ENCODE measurements at places on chromosomes 3 and 15.

GRCh38 chr3:139291276-139292051 lies 52.4 kb upstream of the MRPS22 start:
- DNase-seq: no peak

- no peak for DNase-seq
These were observed 2.2 kb downstream of the CHRNB4 start for GRCh38 chr15:78638658-78639314.

DNA sequence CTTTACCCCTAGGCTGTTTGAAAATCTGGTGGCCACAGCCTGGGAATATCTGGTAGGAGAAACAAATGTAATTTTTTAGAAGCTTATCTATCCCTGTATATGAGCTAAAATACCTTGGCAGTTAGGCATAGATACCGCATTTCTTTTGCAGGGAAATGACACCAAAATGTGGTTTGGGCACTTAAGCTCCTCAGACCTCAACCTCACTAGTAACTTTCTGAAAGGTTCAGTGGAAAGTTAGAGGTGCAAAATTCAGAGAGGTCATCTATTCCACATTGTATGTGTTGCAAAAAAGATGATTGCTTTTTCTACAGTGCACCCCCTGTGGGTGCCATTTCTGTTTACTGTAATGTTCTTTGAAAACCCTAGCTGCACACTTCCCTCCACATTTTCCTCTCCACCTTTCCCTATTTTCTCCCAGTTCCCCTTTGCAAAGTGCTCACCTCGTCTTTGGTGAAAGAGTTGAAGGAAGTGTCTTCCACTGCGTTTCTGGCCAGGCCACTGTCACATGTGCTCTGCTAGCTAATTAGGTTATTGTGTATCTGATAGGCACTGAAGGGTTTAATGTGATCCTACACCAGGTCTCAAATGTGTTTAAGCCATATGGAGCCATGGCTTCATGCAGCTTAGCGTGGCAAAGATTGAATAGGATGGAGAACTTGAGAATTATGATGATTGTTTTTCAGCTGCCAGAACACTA lies 1.3 kb downstream of the SACM1L start:
- DNase-seq: no peak

DNA sequence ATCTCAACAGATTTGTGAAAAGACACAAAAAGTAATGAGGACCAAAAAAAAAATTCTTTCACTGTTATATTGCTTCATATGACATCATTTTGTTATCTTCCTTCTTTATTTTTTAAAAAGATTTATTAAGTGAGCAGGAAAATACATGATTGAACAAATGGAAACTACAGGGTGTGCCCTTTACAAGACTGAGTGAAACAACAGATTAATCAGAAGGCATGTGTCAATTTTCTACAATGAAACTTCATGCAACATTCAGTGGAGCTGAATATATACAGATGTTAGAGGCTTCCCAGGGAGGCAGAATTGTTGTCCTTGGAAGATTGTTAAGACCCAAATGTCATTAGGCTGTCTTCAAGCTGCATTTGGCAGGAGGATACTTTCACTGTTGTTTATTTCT lies 28.4 kb upstream of the SLC2A2 start:
- no peak for DNase-seq
